ENCODE measurements at places on chromosomes 11 and 22. TPM values are rescaled to one million over a fixed set of nuclear protein-coding genes. Genes with fewer than 3 reads are reported as not detected.

Gene GRAP2
- 1.3 TPM for total RNA-seq

Gene FAM180B
- 0.33 TPM for total RNA-seq

Gene PTGDR2
- total RNA-seq, result 1.1 TPM

Gene OR4X1
- not detected for total RNA-seq

Gene ISX
- total RNA-seq, result not detected

Gene SAA1
- total RNA-seq, result 2.9 TPM

Gene DMC1
- total RNA-seq, result 0.40 TPM

Gene LRRC74B
- total RNA-seq, result not detected

Gene OR5B21
- not detected for total RNA-seq

Gene VPREB1
- not detected for total RNA-seq

Gene INPP5J
- total RNA-seq, result 31.7 TPM

Gene JAML
- total RNA-seq, result 2.1 TPM

Gene CDC42EP2
- total RNA-seq, result 21.9 TPM

Gene ZBED5
- total RNA-seq, result 36.7 TPM

Gene USP2
- total RNA-seq, result 117 TPM

Gene OR5B12
- total RNA-seq, result not detected

Gene MRGPRX3
- total RNA-seq, result not detected

Gene TRIM49
- total RNA-seq, result not detected

Gene MAPK8IP2
- total RNA-seq, result 0.24 TPM

Gene LARGE2
- not detected for total RNA-seq

Gene KCNK4
- total RNA-seq, result not detected

Gene C1QTNF4
- total RNA-seq, result 0.85 TPM

Gene OR8A1
- not detected for total RNA-seq

Gene TRPC6
- total RNA-seq, result 0.77 TPM

Gene MS4A6E
- total RNA-seq, result not detected

Gene NCAM1
- 311 TPM for total RNA-seq

Gene POU2AF3
- not detected for total RNA-seq

Gene HOATZ
- total RNA-seq, result not detected

Gene ACR
- 0.85 TPM for total RNA-seq

Gene MED17
- total RNA-seq, result 25.7 TPM

Gene NRXN2
- total RNA-seq, result 1.7 TPM

Gene IGSF22
- 0.61 TPM for total RNA-seq

Gene DEUP1
- total RNA-seq, result not detected

Gene PKDREJ
- total RNA-seq, result 0.05 TPM

Gene WEE1
- total RNA-seq, result 38.7 TPM

Gene IRAG1
- total RNA-seq, result 2.5 TPM

Gene OR51B4
- not detected for total RNA-seq

Gene WNT7B
- total RNA-seq, result not detected

Gene TMEM134
- 81.4 TPM for total RNA-seq

Gene KCNC1
- not detected for total RNA-seq

Gene SMCO4
- 38.3 TPM for total RNA-seq

Gene CTSW
- 0.21 TPM for total RNA-seq

Gene B3GAT3
- 8.7 TPM for total RNA-seq

Gene MIAT
- total RNA-seq, result 0.73 TPM

Gene ARHGAP20
- 1.3 TPM for total RNA-seq

Gene NECTIN1
- 7.9 TPM for total RNA-seq

Gene KCNJ11
- total RNA-seq, result 8.9 TPM

Gene HEPN1
- not detected for total RNA-seq

Gene DDI1
- not detected for total RNA-seq
